ENCODE measurements at places on chromosomes 5 and 9.

- no peak overlapping the region for H3K4me3 ChIP-seq
- DNase-seq = no peak
- H3K4me1 ChIP-seq = no peaks in the 10 kb centered on the region
- H3K27ac ChIP-seq = no peak overlapping the region
Observed at GRCh38 chr5:132130918-132131715, 57.5 kb downstream of the CSF2 start.

DNA sequence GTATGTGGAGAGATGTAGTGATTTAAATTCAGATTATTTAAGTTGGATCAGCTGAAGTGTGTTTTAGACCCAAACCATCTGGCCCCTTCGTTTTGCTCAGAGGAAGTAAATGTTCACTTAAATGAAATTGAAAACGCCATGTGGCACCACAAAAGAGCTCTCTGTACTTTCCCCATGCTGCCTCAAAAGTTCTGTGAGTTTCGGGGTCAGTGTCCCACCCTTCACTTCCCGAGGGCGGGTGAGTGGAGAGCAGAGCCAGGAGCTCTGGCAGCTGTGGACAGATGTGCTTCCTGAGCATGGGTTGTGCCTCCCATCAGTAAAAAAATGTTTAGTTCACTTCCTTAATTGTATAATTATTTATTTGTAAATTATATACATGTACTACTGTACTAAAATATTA lies 48.4 kb downstream of the PSD2 start:
- H3K36me3 ChIP-seq = no peaks in the 10 kb centered on the region
- H3K27me3 ChIP-seq = peaks cover 46% of the 10 kb centered on the region
- no peak overlapping the region for H3K4me3 ChIP-seq
- no peak overlapping the region for H3K27ac ChIP-seq
- DNase-seq = peak; percentile 41

DNA sequence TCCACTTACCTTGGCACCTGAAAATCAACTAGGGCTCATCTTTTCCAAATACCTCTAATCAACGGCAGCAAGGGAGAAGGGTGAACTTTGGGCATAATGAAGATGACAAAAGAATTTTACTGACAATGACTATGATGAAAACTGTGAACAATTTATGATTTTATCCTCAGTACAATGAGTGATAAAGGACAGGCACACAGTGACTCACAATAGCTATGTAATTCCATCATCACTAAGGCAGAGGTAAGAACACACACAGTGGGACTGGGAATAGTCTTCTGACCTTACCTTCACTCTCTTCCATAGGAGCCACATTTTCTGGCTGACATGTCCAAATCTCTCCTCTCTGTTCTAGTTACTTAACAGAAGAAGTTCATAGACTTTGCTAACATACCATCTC lies 26.1 kb upstream of the KCNV2 start:
- H3K36me3 ChIP-seq = no peaks in the 10 kb centered on the region
- no peaks in the 10 kb centered on the region for H3K27me3 ChIP-seq
- H3K4me3 ChIP-seq = no peak overlapping the region
- H3K27ac ChIP-seq = no peak overlapping the region
- DNase-seq = no peak
- H3K4me1 ChIP-seq = no peaks in the 10 kb centered on the region

- peaks cover 8% of the 10 kb centered on the region for H3K4me1 ChIP-seq
- no peak overlapping the region for H3K27ac ChIP-seq
- H3K36me3 ChIP-seq = no peaks in the 10 kb centered on the region
- no peak for DNase-seq
Observed at GRCh38 chr5:68007451-68007850, 208.1 kb upstream of the PIK3R1 start.

GRCh38 chr5:124843596-124843899 lies 97.1 kb upstream of the ZNF608 start:
- DNase-seq = peak; percentile 14
- H3K4me3 ChIP-seq = no peak overlapping the region
- no peak overlapping the region for H3K27ac ChIP-seq
- no peaks in the 10 kb centered on the region for H3K36me3 ChIP-seq
- no peaks in the 10 kb centered on the region for H3K27me3 ChIP-seq

DNA sequence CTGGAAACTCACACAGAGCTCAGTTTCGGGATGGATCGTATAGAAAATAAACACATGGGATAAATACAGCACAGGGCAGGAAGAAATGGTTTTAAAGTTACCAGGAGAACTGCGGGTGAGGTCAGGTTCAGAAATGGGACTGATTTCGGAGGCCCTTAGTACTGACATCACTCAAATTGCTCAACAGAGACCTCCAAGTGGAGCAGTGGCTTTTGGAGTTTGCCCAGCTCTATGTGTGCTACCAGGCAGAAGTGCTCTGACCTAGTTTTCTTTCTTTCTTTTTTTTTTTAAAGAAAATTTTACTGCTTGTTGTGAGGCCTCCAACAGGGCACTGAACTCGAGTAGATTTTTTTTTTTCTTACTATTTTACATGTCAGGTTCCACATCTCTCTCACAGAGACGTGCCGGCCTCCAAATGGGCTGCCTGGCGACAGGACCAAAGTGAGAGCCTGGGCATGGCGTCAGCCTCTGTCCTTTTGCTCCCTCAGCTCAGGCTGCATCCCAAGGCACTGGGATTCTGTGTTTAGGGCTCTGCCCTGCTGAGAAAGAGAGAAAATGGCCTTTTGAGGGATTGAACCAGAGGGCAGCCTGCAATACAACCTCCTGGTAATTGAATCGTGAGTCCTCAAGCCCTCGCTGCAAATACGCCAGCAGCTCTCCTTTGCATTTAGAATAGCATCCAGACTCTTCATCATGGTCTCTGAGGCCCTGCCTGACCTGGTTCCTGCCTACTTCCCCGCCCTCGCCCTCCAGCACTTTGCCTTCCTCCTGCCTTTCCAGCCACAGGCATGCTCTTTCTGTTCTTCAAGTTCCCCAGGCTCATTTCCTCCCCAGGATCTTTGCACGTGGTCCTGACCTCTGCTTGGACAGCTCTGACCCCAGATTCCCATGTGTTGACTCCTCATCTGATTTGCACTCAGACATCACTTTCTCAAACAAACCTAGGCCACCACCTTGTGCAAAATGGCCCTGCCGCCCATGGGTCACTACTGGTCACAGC lies 173.5 kb downstream of the FGF1 start:
- no peak overlapping the region for H3K4me3 ChIP-seq
- no peaks in the 10 kb centered on the region for H3K27me3 ChIP-seq
- H3K4me1 ChIP-seq = peaks cover 2% of the 10 kb centered on the region
- no peaks in the 10 kb centered on the region for H3K36me3 ChIP-seq

GRCh38 chr5:150492621-150493020 lies 15.3 kb upstream of the NDST1 start:
- H3K4me3 ChIP-seq = no peak overlapping the region
- H3K4me1 ChIP-seq = peaks cover 76% of the 10 kb centered on the region
- H3K36me3 ChIP-seq = peaks cover 38% of the 10 kb centered on the region
- H3K27me3 ChIP-seq = no peaks in the 10 kb centered on the region

- H3K4me3 ChIP-seq = no peak overlapping the region
- H3K27me3 ChIP-seq = no peaks in the 10 kb centered on the region
- no peak for DNase-seq
- H3K27ac ChIP-seq = no peak overlapping the region
Observed at GRCh38 chr5:115577329-115577728, 24.9 kb downstream of the TICAM2 start.

Measured in osteoblast (primary cell).